ENCODE measurements at places on chromosomes 16 and 17. TPM values are rescaled to one million over a fixed set of nuclear protein-coding genes. Genes with fewer than 3 reads are reported as not detected.

DNA sequence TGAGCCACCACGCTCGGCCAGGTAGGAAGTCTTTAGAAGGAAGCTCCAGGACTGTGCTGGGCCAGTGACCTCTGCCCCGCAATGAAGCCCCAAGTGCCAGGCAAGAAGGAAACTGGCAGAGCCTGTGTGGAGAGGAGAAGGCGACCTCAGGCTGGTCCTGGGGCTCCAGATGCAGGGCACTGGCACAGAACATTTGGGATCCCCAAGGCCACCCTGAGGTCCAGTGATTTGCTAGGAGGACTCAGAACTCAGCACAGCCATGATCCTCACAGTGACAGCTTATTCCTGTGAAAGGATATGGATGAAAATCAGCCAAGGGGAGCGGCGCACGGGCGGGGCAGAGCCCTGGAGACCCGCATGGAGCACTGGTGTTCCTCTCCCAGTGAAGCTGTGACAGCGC is 24.1 kb downstream of the MGAT5B start:
- no peak for DNase-seq

DNA sequence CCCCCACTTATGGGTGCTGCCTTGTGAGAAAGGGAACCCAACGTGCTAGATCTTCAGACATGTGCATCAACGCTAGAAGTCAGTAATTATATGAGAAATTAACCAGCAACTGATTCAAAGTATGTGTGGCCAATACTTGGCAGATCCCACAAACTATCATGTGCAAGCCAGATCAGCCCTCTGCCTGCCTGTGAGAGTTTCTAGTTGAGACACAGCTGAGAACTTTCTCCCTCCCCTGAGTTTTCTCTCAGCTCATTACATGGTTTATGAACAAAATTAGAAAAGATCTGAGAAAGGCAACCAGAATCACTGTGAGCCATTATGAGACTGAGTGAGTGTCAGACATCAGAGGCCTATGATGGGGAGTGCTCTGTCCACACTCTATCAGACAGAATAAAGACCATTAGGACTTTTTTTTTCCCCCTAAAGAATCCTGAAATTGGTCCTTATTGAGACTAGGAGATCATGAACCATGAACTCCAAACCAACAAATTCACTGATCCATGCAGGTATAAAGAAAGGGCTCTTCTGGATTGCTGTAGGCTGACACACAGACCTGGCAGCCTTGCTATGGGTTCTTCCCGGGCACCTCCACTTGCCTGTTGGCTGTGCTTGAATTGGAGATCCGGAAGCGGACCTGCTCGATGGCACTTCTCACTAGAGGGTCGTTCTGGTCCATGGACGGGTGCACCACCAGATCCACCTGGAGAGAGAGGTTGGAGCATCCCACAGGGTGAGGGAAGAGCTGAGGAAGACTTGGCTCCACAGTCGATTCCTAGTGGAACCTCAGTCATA is 51.5 kb downstream of the GTF3C1 start:
- no peak for DNase-seq

DNA sequence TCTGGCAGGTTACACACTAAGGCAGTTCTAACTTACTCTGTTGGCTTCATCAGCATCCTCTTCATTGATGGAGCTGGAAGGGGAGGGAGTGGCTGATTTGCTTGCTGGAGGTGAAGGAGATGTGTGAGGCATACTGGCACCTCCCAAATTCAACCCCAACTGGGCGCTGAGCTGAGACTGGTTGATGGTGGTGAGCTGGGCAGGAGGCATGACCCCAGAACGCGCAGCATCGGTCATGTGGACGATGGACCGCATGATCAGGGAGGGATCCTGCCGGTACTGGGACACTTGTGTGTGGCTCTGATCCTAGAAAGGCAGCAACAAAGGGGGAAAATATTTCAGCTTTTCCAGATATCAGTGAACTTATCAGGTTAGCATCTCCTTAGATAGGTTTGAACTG is 96.7 kb downstream of the TOX3 start:
- no peak for DNase-seq

DNA sequence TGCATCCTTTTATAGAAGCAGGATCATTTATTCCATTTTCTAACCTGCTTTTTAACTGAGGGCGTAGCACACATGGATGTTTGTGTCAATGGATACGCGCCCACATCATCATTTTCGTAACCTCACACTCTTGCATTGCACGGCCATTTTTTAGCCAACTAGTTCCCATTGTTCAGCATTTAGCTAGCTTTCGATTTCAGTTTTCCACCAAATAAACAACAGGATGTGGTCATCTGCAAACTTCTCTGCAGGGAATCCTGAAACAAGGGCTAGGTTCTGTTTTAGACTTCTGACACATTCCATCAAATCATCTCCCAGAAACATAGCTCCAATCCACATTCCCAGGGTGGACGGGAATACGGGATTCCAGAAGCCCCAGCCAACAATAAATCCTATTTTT is 6.4 kb downstream of the CYB561 start:
- DNase-seq = no peak

DNA sequence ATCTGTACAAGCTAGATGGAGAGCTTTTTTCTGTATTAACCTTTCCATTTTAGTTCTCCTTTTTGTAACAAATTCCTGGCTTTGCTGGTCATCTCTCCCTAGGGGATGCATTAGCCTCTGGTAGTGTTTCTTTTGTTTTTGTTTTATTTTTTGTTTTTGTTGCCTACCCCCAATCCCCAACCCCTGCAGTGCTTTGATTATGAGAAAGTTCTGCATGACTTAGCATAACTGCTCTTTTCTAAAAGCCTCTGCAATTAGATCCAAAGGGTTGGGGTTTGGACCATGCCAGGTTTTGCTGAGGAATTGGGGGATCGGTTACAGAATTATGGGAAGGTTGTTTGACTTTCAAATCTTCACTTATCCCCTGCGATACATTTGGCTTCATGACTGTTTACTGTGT is 98.2 kb downstream of the ADAMTS18 start:
- no peak for DNase-seq

DNA sequence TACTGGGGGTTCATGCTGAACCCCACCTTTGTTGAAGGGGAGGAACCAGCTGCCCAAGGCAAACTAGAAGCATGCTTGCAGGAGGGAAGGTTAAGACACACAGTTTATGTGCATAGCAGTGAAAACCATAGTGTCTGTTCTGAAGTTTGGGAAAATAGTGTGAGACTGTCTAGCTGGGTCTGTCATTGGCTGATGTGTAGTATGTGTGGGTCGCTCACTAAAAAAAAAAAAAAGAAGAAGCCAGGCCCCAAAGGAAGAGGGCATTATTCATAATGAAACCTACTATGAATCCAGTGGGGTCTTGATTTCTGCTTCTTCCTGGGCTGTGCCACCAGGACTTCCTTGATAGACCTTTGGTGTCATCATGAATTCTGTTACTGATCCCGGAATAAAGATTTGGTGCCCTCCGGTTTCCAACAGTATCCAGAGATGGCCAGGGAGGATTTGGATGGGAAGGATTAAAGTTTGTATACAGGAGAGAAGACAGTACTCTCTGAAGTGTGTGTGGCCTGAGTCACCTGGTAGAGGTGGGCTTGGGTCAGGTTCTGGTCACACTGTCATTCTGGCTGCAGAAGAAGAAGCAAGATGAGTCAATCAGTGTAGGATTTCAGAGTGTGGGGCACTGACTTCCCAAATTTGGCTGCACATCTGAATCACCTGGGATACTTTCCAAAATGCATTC is 220.3 kb downstream of the PRKCA start:
- no peak for DNase-seq

- DNase-seq = no peak
Observed at GRCh38 chr16:20878682-20879147, 21.4 kb downstream of the DCUN1D3 start.

SLC52A1 gene
- not detected for total RNA-seq

Data from activated naive CD8-positive, alpha-beta T cell treated with anti-CD3 and anti-CD28 coated beads for 36 hours (primary cell).